Stimulated activated CD4-positive, alpha-beta T cell treated with anti-CD3 and anti-CD28 coated beads, Interleukin-4, amount 100 ng/mL, for 1 hour (primary cell): ENCODE measurements at places on chromosomes 2 and 18.

DNA sequence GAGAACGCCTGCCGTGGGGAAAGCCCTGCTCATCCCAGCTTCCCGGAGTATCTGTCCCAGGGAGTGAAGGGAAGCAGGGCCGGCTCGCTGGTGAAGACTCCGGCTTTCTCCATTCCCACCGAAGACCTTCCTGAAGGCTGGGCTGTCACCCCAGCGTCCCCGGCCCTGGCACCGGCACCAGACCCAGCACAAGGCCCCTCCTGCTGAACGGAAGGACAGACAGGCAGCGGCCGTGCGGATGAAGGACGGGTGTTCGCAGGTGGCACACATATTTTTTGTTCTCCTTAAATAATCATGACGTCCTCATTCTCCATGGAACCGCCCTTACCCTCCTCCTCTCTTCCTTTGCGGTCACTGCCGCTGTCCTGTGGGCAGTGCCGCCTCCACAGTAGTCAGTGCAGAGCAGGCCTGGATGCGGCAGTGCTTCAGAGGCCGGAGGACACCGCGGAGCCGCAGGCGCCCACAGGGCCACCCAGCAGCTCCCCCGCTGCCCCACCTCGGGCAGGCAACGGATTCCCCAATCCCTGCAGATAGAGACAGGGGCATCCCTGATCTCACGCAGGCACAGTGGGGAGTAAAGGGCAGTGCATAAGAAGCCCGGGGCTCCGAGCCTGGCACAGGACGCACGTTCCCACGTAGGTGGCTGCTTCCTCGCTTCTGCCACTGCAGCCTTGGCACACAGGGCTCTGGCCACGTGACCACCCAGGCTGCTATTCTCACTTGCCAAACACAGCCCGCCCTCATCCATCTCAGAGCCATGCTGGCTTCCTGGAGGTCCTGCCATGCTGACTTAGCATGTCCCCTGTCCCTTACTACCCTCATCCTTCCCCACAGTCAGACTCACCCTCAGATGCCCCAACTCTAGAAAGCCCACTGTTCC lies 229.7 kb downstream of the EIPR1 start:
- no peak for DNase-seq

DNA sequence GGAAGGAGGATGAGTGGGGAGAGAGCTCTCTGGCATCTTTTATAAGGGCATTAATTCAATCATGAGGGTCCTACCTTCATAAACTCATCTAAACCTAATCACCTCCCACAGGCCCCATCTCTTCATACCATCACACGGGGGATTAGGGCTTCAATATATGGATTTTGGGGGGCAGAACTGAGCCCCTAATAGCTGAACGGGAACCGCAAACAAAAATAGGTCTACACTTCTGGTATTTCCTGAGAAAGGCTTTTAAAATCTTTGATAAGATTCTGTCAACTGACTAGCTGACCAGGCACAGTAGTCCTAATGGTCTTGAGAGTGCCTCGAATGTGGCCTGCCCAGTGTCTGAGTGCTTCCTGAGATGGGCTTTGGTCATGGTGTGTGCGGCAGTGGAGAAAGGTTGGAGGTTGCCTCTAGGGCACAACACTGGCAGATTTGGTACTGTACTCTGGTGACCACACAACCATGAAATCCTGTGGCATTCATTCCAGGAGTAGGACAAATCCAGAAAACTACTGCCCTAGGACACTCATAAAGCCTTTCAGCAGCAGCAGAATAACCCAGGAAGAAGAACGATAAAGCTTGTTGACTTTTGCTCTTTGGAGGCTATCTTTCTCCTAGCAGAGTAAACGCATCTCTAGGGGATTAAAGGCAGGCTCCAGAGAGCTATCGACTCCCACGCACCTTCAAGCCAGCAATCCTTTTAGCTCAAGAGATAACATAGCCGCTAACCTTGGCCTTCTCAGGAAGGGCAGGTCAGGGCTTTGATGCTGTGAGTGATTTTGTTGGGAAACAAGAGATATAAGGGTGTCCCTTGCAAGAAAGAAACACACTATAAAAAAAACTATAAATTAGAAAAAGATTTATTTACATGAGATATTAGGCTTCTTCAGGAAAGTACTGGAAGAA lies 12.3 kb upstream of the APOB start:
- DNase-seq = no peak

DNA sequence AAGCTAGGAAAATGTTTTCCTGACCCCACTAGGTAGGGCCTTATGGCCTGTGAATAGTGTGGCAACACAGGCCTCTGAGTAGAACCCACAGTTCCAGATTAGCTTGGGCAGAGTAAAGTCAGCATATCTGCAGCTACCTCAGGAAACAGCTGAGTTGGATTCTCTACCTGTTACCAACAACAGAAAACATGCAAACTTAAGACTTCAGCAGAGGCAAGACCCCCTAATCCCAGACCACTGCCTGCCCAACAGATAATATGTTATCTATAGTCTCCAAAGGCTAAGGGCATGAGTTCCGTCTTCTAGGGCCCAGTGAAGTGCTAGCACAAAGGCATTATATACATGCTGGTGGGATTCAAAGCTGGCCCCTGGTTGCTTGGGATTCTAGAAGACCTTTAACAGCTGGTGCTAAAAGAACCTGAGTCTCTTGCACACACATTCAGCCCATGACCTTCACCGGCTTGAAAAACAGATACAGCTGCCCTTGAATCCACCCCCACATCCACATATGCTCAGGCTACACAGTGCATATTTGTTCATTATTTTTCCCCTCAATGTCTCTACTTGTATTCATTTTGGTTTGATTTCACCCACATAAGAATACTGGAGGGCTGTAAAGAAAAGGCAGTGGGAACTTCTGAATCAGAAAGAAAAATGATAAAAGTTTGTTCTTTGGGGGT lies 13.5 kb upstream of the UBXN4 start:
- DNase-seq = no peak

DNA sequence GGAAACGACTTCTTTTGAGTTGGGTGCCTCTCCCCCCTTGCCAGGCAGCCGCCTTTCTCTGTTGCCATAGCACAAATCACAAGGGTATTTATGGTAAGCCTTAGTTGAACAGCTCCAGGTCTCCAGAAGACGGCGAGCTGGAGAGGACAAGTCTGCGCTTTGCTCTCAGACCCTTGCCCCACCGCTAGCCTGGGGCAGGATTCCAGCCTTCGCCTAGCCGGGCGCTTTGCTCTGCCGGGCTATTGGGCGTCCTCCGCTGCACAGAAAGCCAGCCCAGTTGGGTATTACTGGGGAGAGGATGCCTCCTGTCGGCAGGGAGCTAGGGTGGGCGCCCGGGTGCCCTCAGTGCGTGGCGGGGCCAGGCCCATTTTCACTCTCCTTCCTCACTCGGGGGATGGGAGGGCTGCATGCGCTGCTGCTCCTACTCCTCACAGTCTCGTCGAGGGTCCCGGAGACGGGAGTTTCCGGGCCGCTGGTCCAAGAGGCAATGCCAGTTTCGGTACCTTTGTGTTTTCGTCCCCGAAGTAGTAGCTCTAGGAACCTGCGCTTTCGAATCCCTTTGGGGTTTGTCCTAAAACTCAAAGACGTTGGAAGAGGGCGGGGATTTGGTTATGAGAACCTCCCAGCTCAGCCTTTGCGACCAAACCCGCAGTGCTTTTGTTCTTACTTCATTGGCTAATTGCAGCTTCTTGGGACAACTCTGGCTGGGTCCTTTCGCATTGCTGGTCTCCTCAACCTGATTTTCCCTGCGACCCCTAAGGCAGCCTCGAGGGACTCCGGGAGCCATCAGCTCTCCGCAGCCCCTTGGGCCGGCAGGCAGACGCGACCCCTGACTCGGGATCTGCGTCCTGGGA lies 3.6 kb upstream of the DLX2 start:
- no peak for DNase-seq

GRCh38 chr2:95386031-95386430 lies 16.5 kb upstream of the FAHD2A start:
- DNase-seq = no peak

GRCh38 chr2:86821842-86822241 lies 31.1 kb upstream of the CD8A start:
- DNase-seq = no peak

DNA sequence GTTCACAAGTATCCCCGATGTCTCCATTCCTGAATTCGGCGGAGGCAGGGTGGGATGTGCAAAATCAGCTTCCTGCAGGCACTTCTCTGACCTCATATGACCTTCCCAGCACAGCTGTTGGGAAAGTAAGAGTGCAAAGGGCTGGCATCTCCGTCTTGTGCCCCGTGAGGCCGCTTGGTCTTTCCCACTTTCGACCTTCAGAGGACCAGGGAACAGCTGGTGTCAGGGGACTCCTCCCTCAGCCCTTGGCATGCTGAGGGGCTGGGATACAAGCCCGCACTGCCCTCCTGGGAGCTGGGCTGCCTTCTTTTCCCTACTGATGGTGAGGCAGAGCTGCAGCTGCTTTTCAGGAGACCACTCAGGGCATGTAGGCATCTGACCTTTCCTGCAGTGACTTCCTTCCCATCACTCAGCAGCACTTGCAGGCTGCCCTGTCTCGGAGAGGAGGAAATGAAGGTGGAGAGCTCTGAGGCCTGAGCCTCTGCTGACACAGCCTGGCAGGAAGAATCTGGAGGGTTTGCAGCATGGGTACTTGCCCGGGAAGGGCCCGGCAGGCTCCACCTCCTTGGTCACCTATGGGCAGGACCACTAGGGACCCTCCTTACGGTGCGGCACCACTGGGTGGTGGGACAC lies 277.2 kb upstream of the HS6ST1 start:
- DNase-seq = no peak

DNA sequence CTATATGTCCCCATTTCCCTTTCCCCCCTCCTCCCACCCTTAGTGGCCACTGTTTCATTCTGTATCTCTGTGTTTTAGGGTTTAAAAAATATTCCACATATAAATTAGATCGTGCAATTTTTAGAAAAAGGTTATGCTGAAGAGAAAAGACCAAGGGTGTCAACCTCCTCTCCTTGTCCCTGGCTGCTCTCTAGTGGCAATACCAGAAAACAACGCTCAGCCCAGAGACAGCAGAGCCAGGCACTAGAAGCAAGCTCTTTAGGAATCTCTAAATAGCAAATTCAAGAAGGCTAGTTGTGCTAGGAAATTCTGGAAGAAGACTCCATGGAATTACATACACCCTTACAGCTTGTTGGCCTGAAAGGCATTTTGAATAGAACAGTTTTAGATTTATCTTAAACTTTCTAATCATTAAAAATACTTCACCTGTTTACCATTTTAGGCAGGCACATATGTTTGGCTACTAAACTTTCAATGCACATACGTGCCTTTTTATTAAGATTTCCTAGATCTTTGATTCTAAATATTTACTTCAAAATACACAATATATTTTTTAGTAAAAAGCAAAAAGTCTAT lies 35.1 kb upstream of the RASGRP3 start:
- DNase-seq = no peak

- DNase-seq = no peak
Observed at GRCh38 chr2:8138923-8139667, 542.8 kb upstream of the ID2 start.

GRCh38 chr2:241130316-241130715 lies 19.0 kb downstream of the PASK start:
- no peak for DNase-seq

GRCh38 chr2:109636317-109636716 lies 22.2 kb downstream of the SOWAHC start:
- DNase-seq = no peak

DNA sequence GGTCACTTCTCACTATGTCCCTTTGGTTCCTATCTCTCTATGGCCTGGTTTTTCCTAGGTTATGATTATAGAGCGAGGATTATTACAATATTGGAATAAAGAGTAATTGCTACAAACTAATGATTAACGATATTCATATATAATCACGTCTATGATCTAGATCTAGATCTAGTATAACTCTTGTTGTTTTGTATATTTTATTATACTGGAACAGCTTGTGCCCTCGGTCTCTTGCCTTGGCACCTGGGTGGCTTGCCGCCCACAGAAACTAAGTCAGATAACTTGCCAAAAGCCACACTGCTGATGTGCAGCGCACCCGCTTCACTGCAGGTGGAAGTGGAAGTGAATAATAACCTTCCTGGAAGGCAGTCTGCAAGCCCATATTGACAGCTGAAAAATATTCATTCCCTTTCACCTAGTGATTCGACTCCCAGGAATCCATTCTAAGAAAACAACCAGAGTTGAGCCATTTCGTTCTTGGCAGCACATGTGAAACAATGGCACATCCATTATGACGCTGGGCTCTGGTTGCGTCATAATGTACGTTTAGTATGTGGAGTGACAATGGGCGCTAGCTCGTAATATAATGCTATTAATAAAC lies 725 bp upstream of the ANKRD53 start:
- no peak for DNase-seq

DNA sequence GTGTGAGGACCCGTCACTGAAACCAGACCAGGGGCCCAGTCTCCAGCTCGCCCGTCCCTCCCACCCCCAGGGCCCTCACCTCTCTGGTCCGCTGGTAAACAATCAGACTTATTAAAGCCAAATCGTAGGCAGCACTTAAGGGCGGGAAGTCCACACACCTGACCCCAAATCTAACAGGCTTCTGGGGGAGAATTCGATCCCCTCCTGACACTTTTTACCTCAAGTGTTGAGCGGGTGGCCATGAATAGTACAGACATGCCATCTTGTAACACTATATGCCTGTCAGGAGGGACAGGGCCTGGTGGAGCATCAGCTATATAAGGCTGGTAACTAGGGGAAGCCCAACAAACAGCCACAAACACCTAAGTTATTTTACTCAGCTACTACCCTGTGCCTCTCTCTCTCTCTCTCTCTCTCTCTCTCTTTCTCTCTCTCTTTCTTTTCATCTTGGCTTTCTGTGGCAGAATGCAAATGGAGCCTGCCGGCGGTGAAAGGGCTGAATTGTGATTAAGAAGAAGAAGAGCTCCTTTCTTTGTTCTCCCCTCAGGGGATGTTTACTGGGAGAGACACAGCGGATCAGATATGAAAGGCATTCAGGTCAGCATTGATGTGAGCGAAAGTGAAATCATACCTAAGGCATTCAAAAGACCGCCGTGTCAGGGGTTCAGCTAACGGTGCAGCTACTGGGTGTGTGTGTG lies 9.5 kb downstream of the ZEB2 start:
- no peak for DNase-seq

- DNase-seq = no peak
Observed at GRCh38 chr2:218717262-218717661, 6.6 kb downstream of the TTLL4 start.

GRCh38 chr18:10398571-10398970 lies 55.9 kb upstream of the APCDD1 start:
- no peak for DNase-seq

DNA sequence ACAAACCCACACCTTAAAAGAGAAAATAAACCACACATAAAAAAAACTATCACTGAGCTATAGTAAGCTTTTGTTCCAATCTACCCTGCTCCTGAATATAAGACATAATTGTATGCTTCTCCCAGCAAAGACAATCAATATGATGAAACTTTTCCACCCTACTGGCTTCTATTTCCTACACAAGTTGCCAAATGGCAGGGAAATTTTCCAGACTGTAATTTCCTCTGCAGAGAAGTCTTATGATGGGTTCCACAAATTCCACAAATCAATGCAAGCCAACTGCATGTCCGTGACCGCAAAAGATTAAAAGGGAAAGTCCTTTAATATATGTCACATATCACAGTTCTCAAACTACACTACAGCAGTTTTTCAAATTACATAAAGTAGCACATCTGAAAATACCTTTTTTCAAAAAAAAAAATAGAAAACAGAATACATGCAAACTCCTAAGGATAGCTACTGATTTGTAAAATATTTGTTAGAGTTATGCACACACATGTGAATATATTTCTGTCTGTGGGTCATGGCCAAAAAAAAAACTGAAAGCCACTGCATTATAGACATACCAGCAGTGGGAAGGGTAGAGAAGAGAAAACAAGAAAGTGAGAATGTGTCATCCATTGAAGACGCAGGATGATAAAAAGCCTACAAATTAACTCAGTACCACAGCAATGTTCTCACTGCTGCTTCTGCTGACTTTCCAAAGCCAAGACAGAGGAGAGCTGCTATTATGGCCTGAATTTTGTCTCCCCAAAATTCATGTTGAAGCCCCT lies 61.4 kb downstream of the RPL31 start:
- no peak for DNase-seq
